ENCODE measurements at places on chromosomes 16 and 17. TPM values are rescaled to one million over a fixed set of nuclear protein-coding genes. Genes with fewer than 3 reads are reported as not detected.

DNA sequence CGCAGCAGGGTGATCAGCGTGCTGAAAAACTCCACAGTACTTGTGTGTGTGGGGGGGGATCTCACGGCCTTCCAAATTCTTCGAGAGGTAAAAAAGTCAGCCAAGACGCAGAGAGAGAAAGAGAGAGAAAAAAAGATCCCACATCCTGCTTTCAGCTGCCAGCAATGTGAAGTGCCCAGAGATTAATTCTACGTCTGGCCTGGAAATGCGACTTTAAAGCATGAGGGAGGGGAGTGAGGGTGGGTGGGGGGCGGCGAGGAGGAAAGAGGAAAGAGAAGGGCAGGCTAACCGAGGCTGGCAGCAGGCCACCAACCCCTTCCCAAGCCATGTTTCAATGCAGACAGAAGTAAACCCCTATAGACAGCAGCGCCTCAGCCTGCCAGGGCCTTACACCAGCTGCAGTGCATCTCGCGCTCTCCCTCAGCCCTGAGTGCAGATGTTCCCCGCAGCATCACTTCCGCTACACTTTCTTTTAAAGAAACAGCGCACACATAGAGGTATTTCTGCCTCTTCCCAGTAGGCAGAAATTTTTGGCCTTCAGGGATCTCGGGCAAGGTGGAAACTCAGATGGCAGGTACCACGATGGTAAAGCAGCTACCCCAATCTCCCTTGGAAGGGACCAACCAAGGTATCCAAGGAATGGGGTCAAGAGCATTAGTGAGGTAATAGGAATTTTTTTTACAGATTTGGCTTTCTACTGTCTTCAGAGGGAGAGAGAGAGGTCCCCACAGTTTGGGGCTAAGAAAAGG lies 87.8 kb downstream of the SMG6 start:
- peak; percentile 92 for DNase-seq

- DNase-seq, result no peak
Measured at GRCh38 chr16:85600530-85601271, 12.4 kb upstream of the GSE1 start.

DNA sequence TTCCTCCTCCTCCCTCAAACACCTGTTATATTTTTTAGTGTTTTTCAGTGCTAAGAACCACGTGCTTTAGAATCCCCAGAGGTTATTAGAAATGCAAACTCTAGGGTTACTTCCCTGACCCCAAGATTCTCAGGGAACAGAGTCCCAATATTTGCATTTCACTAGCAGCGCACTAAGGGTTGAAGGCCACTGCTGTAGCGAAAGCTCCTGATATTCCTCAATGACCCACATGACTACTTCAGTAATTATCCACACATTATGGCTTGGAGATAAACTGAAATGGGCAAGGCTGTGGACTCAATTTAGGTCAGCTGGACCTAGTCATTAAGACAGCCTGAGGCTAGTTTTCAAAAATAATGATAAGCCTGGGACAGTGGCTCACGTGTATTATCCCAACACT lies 78.5 kb upstream of the BCAR1 start:
- no peak for DNase-seq

- DNase-seq, result no peak
Measured at GRCh38 chr17:12909046-12909445, 108.8 kb downstream of the ELAC2 start.

DNA sequence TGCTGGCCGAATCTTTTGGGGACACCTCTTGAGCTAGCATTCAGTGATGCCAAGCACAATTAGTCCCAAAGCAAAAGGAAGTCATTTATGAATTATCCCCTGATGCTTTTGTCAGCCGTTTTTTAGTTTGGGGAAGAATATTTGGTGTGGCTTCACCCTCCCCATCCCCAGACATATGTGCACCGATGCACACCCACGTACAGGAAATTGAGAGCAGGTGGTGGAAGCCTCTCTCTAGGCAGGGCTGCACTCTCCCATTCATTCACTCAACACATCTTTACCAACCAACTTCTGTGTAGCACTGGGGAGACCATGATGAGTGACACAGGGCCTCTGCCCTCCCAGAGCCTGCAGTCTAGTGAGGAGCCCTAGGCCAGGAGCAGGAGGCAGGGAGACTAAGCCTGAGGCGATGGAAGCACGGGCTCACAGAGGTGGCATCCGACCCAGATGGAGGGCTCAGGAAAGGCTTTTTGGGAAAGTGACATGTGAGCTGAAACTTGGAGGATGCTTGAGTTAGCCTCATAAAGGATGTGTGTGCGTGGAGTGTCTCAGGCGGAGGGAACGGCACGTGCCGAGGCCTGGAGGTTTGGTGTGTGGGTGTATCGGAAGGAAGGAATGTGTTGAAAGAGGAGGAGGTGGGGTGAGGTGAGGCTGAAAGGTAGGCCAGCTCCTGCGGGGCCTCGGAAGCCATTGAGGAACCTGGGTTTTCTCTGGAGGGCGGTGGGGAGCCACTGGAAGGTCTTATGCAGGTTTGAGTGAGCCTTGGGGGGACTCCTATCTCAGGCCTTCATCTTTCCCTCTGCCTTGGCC lies 43.8 kb downstream of the PSME3IP1 start:
- peak; percentile 75 for DNase-seq

DNA sequence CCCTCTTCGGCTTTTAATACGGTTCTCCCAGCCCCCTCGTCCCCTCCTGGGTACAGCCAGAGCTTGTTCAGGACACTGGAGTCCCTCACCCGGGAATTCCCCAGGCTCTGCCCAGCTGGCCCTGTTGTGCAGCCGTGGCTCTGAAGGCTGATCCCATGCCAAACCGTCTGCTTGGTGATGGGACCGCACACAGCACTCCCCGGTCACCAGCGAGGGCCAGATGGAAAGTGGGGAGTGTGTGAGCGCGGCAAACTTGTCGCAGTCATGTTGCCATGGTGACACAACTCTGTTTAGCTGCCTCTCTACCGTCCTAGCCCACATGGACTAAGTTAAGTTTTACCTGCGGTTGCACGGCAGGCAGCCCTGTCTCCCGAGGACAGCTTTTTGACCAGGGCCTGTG lies 107.9 kb downstream of the RAP1GAP2 start:
- DNase-seq, result no peak

NEUROD2 gene
- total RNA-seq, result not detected

UTS2R gene
- 0.14 TPM for total RNA-seq

KRTAP17-1 gene
- total RNA-seq, result not detected

GUCY2D gene
- total RNA-seq, result not detected

Data from activated CD4-positive, alpha-beta T cell treated with anti-CD3 and anti-CD28 coated beads, Interleukin-2, amount 10 ng/mL, durations not matched to agents 24 days and 14 days (primary cell).